ENCODE measurements at places on chromosomes 5 and 9.

- DNase-seq: no peak
Measured at GRCh38 chr5:151758141-151758429, 346 bp downstream of the ATOX1 start.

DNA sequence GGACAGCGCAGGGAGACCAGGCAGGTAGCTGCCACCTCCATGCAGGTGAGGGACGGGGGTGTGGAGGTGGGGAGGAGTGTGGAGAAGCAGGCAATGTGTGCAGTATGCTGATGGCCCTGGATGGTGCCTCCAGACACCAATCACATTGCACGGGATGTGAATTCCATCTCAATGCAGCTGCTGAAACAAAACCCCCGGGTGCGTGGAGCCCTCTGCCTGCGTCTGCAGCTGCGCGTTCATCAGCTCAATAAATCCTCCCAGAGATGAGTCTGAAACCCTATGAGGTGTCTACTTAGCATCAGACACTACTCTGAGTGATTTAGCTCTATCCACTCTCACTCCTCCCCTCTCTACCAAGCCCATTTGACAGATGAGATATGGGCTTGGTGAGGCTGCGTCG lies 10.3 kb downstream of the SOHLH1 start:
- DNase-seq: no peak

GRCh38 chr5:65858316-65858715 lies 68.1 kb upstream of the ERBIN start:
- DNase-seq: no peak

DNA sequence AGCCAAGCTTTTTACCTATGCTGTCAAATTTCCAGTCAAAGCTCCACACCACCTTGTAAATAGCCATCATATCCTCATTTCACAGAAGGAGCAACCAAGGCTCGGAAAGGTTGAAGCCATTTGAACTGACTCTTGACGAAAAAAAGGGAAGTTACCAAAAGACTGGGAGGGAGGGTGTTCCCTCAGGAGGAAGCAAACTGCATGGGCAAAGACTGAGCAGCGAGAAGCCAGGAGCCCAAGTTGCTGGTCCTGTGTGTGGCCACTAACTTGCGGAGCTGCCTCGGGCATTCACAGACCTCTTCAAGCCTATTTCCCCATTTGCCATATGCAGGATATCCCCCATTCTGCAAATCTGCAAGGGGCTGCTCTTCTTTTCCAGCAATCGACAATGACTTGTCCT lies 37.4 kb downstream of the TTLL11 start:
- no peak for DNase-seq

GRCh38 chr5:23289162-23289561 lies 218.2 kb upstream of the PRDM9 start:
- DNase-seq: no peak

DNA sequence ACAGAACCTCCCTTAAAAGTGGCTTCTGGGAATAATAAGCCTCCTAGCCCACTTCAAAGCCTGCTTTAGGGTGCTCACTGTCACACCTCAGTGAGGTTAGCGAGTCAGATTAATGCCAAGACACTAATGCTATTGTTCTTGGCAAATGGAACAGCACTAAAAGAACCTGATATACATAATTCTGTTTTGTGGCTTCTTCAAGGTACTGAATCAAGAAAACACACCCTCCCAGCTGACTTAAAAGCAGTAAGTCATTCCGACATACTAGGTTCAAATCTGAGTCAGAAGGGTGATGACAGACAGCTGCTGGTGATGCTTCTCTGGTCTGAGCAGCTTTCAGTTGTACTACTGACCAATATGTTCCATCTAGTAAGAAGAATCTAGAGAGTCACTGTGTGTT lies 121.6 kb downstream of the OXCT1 start:
- DNase-seq: no peak

GRCh38 chr5:123813937-123814624 lies 302.1 kb downstream of the CSNK1G3 start:
- DNase-seq: no peak

GRCh38 chr5:6398570-6399230 lies 20.4 kb upstream of the MED10 start:
- DNase-seq: no peak

DNA sequence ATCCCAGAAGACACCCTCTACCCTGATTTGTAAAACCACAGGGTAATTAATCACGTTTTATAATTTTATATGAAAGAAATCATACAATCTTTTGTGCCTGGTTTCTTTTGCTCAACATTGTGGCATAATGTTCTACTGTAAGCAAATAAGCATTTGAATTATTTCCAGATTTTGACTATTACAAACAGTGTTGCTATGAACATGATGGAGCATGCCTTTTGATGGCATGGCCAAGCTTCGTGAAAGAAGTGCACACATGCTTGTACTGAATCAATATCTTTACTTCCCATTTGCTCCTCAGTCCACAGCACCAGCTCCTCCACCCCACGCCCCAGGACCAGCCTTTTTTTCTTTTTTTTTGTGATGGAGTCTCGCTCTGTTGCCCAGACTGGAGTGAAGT lies 29.9 kb downstream of the ACSL6 start:
- DNase-seq: no peak

DNA sequence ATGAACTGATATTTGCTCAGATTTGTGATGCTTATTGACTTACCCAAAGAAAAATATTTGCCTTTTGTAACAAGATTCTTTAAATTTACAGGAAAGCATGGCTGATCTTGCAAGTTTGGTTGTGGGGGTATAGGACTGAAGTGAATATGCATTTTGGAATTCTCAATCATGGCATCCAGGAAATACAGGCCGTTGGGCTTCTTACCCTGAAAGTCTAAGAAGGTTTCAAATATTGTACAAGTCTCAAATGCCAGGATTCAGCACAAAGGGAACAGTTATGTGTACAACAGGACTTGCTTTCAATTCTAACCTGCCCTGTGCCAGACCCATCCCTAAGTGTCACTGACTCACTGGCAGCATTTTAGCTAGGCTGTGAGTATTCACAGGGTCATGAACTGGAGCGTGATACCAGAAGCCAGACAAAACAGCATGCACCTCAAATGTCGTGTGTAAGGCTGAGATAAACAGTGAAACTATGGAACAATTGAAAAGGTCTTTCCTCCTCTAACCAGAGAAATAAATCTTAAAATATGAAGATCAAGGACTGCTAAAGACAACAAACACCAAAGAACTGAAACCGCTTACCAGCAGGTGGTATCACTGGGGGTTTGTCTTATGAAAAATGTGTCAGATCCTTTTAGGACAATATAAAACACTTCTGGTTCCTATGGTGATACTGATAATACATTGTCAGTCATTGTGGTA lies 168.6 kb upstream of the RGMB start:
- no peak for DNase-seq

GRCh38 chr5:116517488-116517887 lies 57.1 kb downstream of the SEMA6A start:
- DNase-seq: no peak

- DNase-seq: no peak
Measured at GRCh38 chr5:148972974-148973374, 89.9 kb downstream of the SH3TC2 start.

DNA sequence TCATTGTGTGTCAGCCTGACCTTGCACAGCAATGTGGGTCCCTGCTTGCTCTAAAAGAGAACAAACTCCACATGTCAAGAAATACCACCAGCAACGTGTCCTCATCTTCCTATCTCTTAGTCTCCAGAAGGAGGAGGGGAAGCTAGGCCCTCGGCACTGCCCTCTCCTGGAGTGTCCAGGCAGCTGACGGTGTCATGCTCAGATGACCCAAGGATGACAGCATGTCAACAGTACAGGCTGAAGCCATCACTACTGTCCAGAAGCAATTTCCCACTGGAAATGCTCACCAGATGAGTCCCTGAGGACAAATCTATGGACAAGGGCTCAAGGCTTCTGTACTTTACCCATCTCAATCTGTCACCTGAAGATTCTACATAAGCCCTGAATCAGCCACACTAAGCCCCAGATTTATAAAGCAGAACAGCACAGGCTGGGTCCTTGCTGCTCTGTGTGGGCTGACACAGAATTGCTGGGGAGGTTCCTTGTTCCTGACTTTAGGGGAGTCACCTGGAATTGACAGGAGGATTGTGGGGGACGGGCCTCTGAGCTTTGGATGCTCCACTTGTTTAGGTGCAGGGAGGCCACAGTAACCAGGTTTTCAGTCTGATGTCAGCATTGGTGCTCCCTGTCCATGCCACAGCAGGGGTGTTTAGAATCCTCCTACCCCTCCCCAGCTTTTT lies 210.2 kb downstream of the DAB2IP start:
- no peak for DNase-seq

DNA sequence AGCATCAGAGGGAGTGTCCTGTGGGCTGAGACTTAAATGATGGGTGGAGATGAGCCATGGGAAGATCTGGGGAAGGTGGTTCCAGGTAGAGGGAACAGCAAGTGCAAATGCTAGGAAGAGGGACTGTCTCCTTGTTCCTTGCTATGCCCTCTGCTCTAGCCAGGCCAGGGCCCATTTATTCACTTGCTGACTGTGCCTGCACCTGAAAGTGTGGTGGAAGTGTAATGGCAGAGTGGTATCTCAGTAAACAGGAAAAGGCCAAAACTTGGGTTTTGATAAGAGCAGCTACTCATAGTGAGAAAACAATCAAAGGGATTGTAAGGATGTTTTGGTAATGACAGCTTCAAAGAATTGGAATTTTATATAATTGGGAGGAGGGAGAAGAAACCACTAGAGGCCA lies 32.4 kb downstream of the TLE4 start:
- no peak for DNase-seq

DNA sequence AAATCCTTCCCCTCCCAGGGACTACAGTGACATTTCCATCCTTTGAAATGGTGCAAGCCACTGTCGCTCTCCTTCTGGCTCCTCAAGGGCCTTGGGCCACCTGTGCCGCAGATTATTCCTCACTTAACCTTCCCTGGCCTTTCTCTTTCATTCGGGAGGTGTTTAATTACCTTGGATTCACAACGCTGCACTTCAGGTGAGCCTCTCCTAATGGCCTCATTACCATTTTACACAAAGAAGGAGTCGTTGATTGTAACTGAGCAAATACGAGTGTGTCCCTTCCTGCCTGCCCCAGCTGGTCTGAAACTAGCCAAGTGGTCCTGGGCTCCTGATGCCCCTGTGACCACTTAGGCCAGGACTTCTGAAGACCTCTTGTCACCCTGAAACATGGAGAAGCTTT lies 205.0 kb downstream of the CRB2 start:
- no peak for DNase-seq

DNA sequence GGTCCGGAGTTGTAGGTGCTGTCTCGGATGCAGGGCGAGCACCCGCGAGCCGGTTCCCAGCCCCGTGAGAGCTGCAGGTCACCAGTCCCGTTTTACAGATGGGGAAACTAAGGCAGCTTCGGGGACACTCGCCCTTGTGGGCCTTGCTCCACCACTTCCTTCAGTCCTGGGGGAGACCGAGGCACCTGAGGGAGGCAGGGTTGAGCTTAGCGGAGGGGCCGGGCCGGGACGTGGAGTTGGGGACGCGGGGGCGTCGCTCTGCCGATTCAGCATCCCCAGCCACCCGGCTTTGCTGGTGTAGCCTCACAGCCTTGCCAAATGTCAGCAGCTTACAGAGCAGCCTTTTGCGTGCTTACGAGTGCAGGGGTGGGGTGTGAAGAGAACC lies 530 bp downstream of the BBLN start:
- peak; percentile 70 for DNase-seq

DNA sequence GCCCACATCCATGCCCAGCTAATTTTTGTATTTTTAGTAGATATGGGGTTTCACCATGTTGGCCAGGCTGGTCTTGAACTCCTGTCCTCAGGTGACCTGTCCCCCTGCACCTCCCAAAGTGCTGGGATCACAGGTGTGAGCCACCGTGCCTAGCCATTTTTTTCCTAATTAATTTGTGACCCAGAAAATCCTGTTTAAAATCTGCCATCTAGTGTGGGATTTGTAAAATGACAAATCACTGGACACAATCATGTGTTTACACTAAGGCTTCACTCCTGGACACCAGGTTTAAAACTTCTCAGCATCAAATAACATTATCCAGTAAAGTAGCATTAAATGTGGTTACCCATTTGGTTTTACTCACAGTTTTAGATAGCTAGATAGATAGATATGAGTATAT lies 18.6 kb upstream of the KDM4C start:
- no peak for DNase-seq

- no peak for DNase-seq
Measured at GRCh38 chr9:129513856-129514496, 106.9 kb downstream of the C9orf50 start.

DNA sequence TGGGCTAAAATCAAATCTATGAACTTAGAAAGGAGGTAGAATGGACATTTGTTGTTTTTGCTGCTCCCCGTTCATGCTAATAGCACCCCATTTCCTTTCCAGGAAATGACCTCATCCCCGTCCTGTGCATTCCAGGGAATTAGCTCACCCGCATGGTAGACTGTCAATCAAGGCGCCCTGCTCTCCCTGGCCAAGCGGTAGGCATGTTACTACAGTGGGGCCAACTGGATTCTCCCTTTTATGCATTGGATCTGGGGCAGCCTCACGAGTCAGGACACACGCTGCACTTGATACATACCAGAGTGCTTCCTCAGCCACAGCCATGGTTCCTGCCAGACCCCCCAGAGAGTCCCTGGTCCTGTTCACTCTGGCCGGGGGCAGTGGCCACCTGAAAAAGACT lies 111.0 kb upstream of the PTCH1 start:
- DNase-seq: no peak

DNA sequence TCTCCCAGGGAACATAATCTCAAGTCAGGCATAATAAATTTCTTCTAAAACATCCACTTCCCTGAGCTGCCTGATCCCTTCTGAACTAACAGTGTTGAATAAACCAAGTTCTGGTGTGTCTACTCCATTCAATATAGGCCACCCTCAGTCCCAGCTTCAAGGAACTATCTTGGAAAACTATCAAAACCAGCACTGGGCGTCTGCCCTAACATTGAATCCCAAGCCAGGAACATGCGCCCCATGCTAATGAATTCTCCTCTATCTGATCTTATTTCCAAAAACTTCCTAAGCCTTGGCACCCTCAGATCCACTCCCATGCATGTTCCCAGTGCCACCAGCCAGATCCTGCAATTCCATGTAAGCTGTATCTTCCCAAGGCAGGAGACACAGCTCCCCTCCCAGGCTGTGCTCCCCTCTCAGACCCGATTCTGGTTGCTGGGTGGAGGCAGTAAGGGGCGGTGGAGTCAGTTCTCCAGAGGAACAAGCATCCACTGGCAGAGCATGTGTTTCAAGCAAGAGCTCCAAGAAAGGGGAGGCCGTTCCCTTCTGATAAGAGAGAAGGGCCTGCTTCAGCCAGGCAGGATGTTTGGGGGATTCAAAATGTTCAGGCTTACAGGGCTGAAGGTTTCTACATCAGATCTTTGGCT lies 13.1 kb upstream of the FOXI1 start:
- DNase-seq: no peak

GRCh38 chr5:98458004-98458403 lies 315.5 kb upstream of the RGMB start:
- DNase-seq: no peak
